ENCODE measurements at places on chromosomes 2 and 18.

GRCh38 chr2:8600456-8600855, 81.4 kb upstream of the ID2 start:
- DNase-seq = no peak

DNA sequence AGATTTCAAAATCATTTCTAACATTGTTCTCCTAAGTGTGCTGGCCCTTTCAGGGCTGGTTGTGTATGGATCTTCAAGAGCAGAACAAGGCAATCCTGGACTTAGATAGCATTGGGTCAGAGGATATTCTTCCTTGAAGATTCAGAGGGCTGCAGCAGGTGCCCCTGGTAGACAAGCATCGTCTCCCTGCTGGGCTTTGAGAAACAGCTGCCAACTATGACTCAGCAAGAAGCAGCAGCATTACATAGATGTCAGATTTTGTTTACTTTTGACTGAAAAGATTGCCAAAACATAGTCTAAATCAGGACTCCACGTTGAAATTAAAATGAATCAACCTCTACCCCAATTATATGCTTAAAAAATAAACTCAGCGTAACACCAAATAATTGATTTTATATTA, 618.8 kb downstream of the SOCS6 start:
- no peak for DNase-seq

- DNase-seq = no peak
These were observed 13.3 kb downstream of the BCL2 start for GRCh38 chr18:63306249-63306648.

DNA sequence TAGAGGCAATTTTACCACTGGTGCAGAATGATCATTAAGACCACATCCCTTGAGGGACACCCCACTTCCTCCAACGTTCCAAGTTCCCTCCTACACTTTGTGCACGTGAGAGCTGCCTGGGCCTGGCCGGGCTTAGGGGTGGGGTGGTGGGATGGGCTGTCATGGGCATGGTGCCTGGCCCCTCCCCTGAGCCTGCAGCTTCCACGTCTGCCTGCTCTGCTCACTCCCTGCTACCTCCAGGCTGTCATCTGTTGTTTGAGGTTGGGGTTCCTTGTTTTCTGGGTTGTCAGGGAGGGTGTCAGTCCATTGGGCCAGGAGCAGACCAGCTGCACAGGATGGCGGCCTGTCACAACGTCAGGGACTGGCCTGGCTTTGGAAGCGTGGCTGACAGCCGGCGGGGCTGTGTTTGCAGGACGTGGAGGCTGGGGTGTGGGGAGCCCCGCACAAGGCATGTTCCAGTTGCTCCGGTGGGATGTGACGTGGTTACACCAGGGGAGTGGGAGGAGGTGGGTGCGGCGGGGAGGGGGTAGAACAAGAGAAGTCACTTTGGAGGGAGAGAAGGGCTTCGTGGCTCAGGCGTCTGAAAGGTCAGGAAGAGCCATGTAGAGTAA, 72.3 kb downstream of the RTP5 start:
- DNase-seq = no peak

DNA sequence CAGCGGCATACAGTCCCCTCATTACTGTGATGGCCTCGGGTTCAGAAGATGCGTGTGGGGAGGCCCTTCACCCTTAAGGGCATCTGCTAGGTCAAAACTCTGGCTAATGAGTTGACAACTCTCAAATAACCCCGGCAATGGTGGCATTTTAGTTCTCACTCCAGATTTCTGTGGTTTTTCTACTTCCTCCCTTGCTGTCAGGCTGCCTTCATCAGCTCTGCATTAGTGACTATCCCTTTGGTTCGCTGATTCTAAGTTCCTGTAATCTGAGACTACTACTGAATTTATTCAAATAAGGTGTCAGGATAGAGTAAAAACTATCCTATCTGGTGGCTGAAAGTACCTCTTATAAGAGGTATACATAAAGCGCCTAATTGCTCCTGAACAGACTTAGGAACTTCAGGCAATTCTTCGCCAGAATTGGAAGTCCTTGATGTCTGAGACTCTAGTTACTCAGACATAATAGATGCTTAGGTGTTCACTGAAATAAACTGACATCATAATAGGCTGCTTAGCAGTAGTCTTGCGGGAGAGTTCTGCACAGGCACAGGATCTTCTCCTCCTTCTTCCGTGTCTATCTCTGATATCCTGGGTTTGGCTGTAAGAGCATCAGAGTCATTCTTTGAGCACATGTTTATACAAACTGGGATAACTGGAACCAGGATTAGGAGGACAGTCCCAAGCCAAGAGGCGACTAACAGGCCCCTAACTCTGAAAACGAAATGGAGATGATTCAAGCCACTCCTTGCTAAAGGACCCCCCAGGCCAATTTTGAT, 194.5 kb downstream of the DNER start:
- DNase-seq = no peak

DNA sequence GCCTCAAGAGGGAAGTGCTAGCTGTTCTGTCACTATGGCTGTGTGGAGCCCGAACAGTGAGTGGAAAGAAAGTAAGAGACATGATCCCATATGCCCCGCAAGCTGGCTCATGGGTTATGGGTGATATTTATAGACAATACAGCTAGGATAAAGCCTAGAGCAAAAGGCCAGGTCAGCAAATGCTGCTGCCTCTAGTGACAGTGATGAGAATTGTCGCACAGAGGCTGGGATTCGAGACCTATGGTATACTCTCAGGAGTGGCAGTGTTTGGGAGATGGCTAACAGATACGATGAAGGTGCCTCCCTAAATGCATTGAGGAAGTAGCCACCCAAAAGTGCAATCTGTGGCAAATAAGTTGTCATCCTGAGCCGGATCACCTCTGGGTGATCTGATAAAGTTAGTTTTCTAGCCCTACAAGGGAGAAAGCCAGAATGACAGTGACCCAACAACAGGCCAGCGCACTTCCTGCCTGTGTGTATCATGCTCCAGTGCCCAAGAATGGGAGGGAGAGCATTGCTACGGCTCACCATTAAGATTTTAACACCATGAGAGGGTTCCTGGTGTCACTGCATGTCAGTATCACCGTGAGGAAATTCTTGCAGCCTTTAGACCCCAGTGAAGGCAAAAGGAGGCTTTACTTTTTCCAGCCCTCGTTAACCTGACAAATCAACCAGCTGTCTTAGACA, 92.2 kb upstream of the TGFA start:
- DNase-seq = no peak

DNA sequence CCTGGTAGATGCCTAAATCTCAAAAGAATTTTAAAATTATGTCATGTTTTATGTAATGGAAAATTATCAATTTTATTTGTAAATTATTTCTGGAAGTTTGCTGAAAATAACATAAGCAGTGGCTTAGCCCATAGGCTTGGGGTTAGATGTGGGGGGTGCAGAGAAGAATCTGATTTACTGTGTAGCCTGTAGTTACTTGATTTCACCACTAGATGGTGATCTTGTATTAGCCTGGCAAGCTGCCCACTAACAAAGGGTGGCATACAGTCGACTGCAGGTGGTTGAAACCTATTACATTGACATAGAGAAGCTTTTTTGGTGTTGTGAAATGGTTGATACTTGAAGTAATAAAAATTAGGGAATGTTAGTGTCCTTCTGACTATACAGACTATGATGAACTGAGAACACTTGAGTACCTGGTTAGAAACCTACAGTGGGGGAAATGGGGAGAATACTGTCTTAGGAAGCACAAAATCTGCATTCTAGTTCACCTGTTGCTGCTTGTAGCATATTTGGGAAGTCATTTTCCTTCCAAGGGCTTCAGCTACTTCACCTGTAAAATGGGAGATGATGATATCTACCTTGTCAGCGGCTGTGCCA, 191.0 kb upstream of the LHCGR start:
- DNase-seq = no peak

Data from central memory CD8-positive, alpha-beta T cell (primary cell).